Peyer's patch (tissue), 4 donors: ENCODE measurements at places on chromosomes 7 and 10.

DNA sequence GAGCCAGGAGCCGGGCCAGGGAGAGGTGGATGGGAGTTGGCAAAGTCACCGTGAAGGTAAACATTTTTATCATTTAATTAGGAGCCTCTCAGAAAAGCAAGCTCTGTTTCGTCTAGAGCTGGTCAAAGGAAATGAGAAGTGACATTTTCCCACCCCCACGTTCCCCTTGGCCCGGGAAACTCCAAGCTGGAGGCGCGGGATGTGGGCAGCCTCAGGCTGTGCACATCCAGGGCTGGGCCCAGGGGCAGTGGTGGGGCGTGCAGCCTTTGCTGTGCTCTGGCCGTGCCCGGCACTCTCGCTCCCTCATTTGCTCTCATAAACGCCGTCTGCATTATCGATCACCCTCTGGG, 135.6 kb upstream of the RET start:
- DNase-seq, result no peak

DNA sequence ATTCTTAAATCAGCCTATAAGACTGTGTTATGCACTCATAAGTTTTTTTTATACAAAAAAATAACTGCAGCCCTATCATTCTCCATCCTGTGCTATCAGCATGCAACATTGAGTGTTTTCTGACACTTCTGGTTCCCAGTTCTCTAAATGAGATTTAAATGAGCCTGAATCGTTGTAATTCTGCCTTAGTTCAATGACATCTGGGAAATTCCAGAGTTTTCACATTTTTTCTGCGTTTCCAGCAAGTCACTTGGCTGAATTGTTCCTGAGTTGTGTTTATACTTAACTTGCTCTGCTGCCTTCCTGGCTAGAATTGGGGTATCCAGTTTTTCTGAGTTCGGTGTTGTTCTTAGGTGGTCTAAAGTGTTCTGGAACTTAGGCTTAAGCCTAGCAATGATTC, 636.1 kb upstream of the FZD8 start:
- DNase-seq, result no peak

GRCh38 chr7:121633186-121633585, 237.1 kb upstream of the FAM3C start:
- no peak for DNase-seq

GRCh38 chr10:71770255-71770654, 3.1 kb downstream of the VSIR start:
- DNase-seq, result no peak

DNA sequence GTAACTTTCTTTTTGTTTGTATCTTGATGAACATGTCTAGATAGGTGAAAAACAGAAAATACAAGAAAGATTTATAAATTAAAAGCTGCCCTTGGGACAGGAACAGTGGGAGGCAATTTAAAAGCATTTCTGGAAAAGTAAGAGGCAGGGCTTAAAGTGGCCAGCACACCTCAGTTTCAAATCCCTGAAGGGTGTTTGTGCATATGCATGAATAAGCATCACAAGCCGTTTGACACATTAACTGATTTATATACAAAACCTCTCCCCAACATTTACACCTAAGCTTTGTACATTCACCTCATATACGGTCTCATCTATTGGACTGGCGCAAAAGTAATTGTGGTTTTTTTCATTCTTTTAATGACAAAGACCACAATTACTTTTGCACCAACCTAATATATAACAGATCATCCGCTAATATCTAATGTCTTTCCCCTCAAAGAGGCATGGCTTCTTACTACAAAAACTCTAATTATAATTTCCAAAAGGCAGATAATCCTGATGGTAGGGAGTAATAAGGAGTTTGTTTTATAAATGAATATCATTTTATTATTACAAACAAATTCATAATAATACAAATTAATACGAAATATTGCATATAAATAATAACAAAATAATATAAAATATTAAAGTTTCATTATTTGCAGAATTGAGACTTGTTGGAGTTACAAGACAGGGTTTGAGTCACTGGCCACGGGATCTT, 48.3 kb downstream of the LRGUK start:
- DNase-seq, result no peak

- no peak for DNase-seq
Measured at GRCh38 chr10:22570234-22570633, 144.1 kb downstream of the PIP4K2A start.

- DNase-seq, result no peak
Measured at GRCh38 chr10:1264001-1264400, 207.8 kb downstream of the WDR37 start.

DNA sequence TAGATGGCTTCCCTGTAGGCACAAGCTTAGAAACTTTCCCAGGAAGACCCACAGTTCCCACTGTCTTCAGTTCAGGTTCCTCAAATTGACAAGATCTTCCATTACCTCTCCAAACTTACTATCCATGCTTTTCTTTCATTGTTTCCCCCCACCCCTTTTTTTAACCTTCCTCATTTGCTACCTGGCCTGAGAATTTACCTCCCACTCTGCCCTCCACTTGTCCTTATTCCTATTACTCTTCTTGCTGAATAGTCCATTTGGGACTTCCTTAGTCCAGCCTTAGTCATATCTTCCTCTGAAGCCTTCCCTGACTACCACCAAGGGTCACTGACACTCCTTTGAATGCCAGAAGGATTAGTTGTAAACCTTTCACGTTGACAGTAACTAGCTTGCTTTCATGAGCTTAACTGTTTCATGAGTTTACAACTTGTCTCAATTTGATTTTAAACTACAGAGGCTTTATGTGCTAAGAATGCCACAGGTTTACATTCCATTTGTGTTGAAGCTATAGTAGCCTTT, 1.2 kb upstream of the CALU start:
- no peak for DNase-seq

DNA sequence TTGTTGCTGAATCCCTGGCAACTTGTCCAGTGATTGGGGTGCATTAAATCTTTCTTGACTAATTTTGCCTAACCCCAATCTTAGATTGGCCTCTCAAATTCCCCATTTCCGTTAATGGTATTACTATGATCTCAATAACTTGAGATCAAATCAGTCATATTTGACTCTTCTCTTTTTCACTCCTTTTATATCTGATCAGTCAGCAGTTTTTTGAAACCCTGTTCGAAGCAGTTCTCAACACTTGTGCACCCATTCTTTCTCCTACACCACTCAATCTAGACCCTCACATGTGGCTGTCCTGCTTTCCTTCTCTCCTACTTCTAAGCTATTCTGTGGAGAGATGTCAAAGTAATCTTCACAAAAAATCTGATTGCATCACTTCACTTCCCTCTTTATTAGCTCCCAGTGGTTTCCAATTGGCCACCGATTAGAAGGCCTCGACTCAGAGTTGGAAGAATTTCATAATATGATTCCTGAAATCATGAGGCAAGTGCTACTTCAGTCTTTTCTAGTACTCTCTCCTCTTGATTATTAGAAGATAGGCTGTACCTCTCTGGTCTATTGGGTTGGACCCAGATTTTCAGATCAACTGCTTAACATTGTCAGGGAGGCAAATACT, 128.9 kb downstream of the ZNF365 start:
- no peak for DNase-seq

GRCh38 chr10:84608126-84608525, 279.7 kb downstream of the CCSER2 start:
- no peak for DNase-seq

DNA sequence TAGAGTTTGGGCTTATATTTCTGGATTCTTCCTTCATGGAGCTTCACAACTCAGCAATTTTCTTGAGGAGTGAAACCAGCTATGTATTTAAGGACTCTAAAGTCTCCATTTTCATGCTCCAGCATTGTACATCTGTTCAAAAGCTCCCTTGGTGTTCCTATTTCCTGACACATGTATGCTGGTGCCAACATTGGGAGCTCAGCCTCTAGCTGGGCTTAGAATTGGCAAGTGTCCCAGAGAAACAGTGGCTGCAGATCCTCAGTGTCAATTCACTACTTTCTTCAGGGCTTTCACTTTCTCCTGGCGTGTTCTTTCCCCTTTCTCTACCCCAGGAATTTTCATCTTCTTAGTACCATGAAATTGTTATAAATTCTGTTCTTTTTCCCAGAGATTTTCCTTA, 103.1 kb downstream of the ZNF467 start:
- no peak for DNase-seq

DNA sequence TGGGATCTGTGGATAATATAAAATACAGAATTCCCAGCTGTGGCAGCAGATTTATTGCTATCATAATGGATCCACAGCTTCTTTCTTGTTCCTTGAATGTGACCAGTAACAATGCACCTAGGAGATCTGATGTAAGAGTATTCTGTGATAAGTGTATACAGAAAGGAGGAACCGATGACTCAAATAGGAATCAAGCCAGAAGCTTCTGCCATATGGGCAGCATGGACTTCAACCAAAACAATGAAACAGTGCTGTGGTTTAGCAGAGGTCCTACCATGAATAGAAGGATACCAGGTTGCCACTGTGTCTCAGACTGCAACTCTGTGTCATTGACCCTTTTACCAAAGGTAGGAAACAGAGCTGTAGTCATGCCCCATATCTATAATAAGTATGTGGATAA, 81.8 kb downstream of the PTPRZ1 start:
- DNase-seq, result no peak
